Spinal cord (tissue), 10 donors: ENCODE measurements at places on chromosomes 6 and 20. TPM values are rescaled to one million over a fixed set of nuclear protein-coding genes. Genes with fewer than 3 reads are reported as not detected.

DNA sequence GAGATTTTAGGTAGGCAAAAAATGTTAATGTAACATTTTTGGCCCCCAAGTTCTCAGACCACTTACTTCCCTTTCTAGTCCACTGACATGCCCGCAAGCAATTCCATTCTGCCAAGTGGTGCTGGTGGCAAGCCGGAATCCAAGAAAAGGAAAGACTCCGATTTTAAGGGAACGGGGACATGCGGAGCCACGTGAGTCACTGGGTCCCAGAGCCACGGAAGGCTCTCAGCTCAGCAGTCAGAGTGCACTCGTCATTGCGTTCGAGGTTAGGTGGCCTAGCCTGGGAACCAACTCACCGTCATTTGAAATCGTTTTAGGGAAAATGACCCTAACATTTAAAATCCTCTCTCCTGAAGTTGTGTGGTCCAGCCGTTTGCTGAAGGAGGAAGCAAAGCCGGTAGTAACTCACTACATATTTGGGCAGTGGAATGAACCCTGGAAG is 711 bp upstream of the SIRT5 start:
- H3K27me3 ChIP-seq: no peaks in the 10 kb centered on the region
- DNase-seq: no peak
- peak overlapping the region; percentile 98 for H3K4me3 ChIP-seq
- H3K36me3 ChIP-seq: no peaks in the 10 kb centered on the region
- peaks cover 14% of the 10 kb centered on the region for H3K4me1 ChIP-seq

BTN1A1 gene
- polyA plus RNA-seq: 0.08 TPM

DNA sequence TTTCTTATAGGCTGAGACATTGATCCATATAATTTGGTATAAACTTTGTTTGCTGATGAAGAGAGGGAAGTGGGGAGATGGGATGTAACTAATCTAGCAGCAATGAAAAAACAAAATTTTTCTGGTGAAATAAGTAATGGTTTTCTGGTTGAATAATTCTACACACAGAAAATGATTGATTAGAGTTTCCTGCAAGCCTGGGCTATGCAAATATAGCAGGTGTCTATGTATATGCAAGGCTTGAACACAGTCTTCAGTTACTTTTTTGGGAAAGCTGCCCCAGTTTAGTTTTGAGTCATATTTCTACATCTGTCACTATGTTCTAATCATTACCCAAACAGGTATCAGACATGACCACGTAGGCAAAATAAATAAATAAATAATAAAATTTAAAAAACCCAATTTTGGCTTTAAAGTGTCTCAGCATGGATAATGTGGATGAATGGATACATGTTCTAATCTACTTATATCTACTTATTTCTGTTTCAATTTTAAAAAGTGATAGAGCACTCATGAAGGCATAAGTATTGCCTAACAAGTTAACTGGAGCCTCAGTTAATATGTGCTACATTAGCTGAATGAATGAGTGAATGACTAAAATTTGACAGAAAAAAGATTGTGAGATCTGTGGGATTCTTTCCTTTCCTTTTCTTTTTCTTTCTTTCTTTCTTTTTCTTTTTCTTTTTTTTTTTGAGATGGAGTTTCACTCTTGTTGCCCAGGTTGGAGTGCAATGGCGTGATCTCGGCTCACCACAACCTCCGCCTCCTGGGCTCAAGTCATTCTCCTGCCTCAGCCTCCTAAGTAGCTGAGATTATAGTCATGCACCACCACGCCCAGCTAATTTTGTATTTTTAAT is 37.2 kb upstream of the TFB1M start:
- H3K27ac ChIP-seq: no peak overlapping the region
- no peaks in the 10 kb centered on the region for H3K27me3 ChIP-seq
- no peaks in the 10 kb centered on the region for H3K36me3 ChIP-seq
- H3K4me3 ChIP-seq: no peak overlapping the region
- no peaks in the 10 kb centered on the region for H3K4me1 ChIP-seq
- DNase-seq: no peak

TNF gene
- polyA plus RNA-seq: not detected

DNA sequence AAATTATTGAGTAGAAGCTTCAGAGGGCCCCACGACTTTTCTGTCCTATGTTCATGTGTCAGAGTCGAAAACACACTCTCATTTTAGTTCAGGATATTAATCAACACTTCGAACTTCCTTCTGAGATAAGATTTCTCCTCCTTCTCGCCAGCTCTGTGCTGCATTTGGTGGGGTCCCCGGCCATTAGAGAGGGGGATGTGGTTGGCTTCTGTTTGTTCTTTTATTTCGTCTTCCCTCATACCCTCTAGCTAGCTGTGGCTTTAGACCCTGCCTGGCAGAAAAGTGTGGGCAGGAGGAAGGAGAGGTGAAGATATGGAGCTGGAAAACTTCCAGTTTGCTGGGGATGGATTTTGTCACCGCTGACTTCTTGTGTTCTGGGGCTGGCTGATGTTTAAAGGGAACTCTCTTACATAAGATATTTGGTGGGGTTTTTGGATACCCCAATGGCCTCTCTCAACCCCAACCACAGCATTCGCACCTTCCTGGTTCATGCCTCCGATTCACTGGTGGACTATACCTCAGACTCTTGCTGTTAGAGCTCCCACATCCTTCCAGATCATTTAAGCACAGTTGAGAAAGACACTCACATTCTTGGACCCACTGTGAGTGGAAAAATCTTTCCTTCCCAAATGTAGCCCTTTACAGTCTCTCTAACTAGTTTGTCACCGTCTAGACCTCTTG is 30.7 kb upstream of the TMX4 start:
- no peak overlapping the region for H3K4me3 ChIP-seq
- no peak for DNase-seq
- H3K27ac ChIP-seq: no peak overlapping the region

DNA sequence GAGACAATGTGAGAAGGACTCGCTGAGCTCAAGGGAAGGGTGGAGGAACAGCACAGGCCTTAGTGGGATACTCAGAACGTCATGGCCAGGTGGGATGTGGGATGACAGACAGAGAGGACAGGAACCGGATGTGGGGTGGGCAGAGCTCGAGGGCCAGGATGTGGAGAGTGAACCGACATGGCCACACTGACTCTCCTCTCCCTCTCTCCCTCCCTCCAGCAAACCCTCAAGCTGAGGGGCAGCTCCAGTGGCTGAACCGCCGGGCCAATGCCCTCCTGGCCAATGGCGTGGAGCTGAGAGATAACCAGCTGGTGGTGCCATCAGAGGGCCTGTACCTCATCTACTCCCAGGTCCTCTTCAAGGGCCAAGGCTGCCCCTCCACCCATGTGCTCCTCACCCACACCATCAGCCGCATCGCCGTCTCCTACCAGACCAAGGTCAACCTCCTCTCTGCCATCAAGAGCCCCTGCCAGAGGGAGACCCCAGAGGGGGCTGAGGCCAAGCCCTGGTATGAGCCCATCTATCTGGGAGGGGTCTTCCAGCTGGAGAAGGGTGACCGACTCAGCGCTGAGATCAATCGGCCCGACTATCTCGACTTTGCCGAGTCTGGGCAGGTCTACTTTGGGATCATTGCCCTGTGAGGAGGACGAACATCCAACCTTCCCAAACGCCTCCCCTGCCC is 1.7 kb downstream of the TNF start:
- H3K27me3 ChIP-seq: peaks cover 2% of the 10 kb centered on the region
- no peak overlapping the region for H3K4me3 ChIP-seq
- no peak overlapping the region for H3K27ac ChIP-seq
- DNase-seq: no peak
- peaks cover 18% of the 10 kb centered on the region for H3K4me1 ChIP-seq

GRCh38 chr20:62583424-62583920 is 58.8 kb upstream of the SLCO4A1 start:
- no peaks in the 10 kb centered on the region for H3K36me3 ChIP-seq
- DNase-seq: peak; percentile 87
- H3K27ac ChIP-seq: no peak overlapping the region
- peaks cover 39% of the 10 kb centered on the region for H3K4me1 ChIP-seq

GRCh38 chr20:52830598-52830997 is 141.6 kb upstream of the TSHZ2 start:
- no peak for DNase-seq
- H3K27me3 ChIP-seq: no peaks in the 10 kb centered on the region
- no peaks in the 10 kb centered on the region for H3K36me3 ChIP-seq

DNA sequence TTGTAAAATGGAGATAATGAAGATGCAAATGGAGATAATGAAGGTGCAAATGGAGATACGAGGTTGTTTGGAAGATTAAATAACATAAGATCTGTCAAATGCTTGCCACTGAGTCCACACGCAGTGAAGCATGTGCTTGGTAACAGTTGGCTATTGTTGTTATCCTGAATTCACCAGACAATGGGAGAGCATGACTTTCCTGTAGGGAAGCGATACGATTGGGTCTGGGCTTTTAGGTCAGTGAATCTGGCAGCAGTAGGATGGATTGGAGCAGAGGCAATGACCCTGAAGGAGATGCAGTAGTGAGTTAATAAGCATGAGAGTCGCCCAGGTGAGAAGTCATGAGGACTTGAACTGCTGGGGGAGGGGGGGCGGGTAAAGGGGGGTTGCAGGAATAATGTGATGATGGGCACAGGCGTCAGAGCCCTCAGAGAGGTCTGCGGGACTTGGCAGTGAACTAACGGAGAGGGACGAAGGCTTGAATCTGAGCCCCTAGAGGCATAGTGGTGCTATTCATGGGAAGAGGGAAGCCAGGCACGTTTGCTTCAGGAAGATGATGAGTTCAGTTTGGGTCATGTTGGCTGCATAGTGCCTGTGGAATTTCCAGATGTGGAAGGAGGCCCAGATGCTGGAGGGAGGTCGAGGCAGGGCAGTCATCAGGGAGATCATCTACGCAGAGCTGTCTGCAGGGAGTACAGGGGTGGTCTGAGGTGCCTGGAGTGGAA is 55.4 kb downstream of the ZDHHC14 start:
- H3K4me3 ChIP-seq: no peak overlapping the region
- peaks cover 46% of the 10 kb centered on the region for H3K4me1 ChIP-seq
- no peaks in the 10 kb centered on the region for H3K27me3 ChIP-seq

- no peak for DNase-seq
- H3K4me1 ChIP-seq: peaks cover 5% of the 10 kb centered on the region
- no peak overlapping the region for H3K27ac ChIP-seq
- no peak overlapping the region for H3K4me3 ChIP-seq
Observed at GRCh38 chr6:79684876-79685275, 53.7 kb downstream of the SH3BGRL2 start.

RBM24 gene
- polyA plus RNA-seq: 2.8 TPM
